Esophagus squamous epithelium (tissue), 5 donors: ENCODE measurements at places on chromosomes 12 and 14.

DNA sequence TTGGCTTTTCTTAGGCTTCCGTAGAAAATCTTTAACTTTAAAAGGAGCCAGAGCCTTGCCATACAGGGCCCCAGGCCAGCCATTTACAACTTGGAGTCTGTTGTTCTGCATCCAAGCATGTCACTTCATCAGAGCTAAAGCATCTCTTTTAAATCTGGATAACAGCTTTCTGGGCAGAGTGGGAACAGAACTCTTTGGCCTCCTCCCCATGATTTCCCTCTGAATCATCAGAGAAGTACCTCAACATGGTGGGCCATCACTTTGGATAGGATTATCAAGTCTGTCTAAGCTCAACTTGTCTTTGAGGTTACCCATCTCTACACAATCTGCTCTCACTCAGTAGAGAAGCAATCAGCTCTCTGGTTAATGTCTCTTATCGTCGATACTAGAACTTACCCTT lies 170.9 kb downstream of the SLC6A15 start:
- no peak for DNase-seq

GRCh38 chr12:32139064-32139421 lies 32.4 kb downstream of the BICD1 start:
- no peak for DNase-seq

DNA sequence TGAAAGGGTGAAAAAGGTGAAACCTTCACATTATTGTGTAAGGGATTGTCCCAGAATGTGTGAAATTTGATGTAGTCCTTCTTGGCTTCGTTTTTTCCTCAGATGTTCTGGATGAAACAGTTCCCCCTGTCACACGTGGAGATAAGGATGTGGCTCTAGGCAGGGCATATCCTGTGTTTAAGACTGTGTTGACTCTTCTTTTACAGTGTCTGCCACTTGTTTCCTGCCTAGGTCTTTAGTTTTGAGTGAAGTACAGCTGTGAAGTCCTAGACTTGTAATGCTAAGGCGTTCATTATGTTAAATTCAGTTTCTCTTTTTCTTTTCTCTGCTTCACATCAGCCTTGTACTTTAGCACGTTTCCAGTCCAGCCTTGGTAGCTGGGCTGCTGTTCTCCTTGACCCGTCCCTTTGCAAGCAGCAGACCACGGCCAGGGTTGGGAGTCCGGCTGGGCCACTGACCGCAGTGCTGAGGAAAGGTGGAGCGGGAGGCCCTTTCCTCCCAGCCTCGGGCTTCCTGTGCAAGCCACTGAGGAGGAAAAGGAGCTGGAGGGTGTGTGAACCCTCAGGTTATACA lies 59.1 kb downstream of the RASSF3 start:
- DNase-seq = no peak

GRCh38 chr12:72586456-72586855 lies 314.3 kb downstream of the TRHDE start:
- DNase-seq = no peak

GRCh38 chr12:93813972-93814821 lies 137.0 kb downstream of the CRADD start:
- DNase-seq = no peak
